CD4-positive, alpha-beta T cell (primary cell): ENCODE measurements at places on chromosomes 7 and 10.

- no peak for DNase-seq
Observed at GRCh38 chr10:45564303-45564959, 108.1 kb downstream of the ZFAND4 start.

GRCh38 chr10:76453332-76453731 lies 1021.9 kb downstream of the LRMDA start:
- no peak for DNase-seq

GRCh38 chr7:127954357-127954748 lies 76.9 kb downstream of the LRRC4 start:
- DNase-seq = no peak

DNA sequence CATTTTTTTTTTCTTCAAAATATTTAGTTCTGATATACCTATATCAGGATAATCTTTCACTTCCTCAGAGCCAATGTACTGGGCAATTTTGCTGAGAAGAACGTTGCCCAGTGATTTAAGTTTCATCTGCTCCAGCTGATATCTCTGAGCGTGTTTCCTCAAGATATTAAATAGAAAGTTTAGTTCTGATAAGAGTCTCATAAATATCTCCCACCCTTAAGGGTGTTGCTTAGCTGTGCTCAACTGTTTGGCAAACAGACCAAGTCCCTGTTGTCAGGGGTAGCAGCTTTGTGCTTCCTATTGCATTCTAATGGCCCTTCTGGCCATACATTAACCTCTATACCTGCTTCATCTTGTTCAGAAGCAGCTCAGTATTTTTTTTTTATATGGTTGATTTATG lies 84.7 kb upstream of the GPR141 start:
- no peak for DNase-seq

GRCh38 chr7:114715907-114716306 lies 206.0 kb upstream of the MDFIC start:
- no peak for DNase-seq
